ENCODE measurements at places on chromosomes 6 and 20. TPM values are rescaled to one million over a fixed set of nuclear protein-coding genes. Genes with fewer than 3 reads are reported as not detected.

The CRIP3 gene
- not detected for total RNA-seq

The MUC21 gene
- not detected for total RNA-seq

The TEAD3 gene
- 4.2 TPM for total RNA-seq

The ARFGEF2 gene
- 26.3 TPM for total RNA-seq

The CRISP3 gene
- not detected for total RNA-seq

The PGC gene
- not detected for total RNA-seq

The ABHD16B gene
- not detected for total RNA-seq

The OVOL2 gene
- 0.72 TPM for total RNA-seq

The BCL2L1 gene
- 117 TPM for total RNA-seq

The CALHM4 gene
- total RNA-seq = not detected

The PROKR2 gene
- total RNA-seq = not detected

The NEURL2 gene
- total RNA-seq = 6.0 TPM

The OR12D3 gene
- total RNA-seq = not detected

The CST5 gene
- not detected for total RNA-seq

The MYT1 gene
- total RNA-seq = 1.1 TPM

The SLC32A1 gene
- total RNA-seq = not detected

The TRIM10 gene
- total RNA-seq = not detected

The WFDC10B gene
- total RNA-seq = not detected

The AIG1 gene
- 30.6 TPM for total RNA-seq

The SLC25A27 gene
- total RNA-seq = 10.6 TPM

The LIN28B gene
- total RNA-seq = 3.6 TPM

The EPPIN gene
- total RNA-seq = not detected

The CASS4 gene
- total RNA-seq = 0.03 TPM

The MED23 gene
- 11.5 TPM for total RNA-seq

The FAXC gene
- 2.8 TPM for total RNA-seq

The CPNE5 gene
- 0.26 TPM for total RNA-seq

The KCNQ2 gene
- 0.45 TPM for total RNA-seq

The CPXM1 gene
- not detected for total RNA-seq

The CTNNBL1 gene
- total RNA-seq = 40.5 TPM

The MYLK2 gene
- total RNA-seq = 2.1 TPM

The WFDC12 gene
- not detected for total RNA-seq
